M059J (cell line): ENCODE measurements at places on chromosomes 6 and 20. TPM values are rescaled to one million over a fixed set of nuclear protein-coding genes. Genes with fewer than 3 reads are reported as not detected.

GRCh38 chr6:30178837-30179236 lies 15.5 kb downstream of the TRIM15 start:
- DNase-seq = no peak

The FAM83B gene
- 0.10 and 0.20 TPM in 2 replicates for total RNA-seq

The SEL1L2 gene
- not detected in 2 replicates for total RNA-seq

- no peak for DNase-seq
Observed at GRCh38 chr6:149445095-149445466, 39.7 kb downstream of the ZC3H12D start.

DNA sequence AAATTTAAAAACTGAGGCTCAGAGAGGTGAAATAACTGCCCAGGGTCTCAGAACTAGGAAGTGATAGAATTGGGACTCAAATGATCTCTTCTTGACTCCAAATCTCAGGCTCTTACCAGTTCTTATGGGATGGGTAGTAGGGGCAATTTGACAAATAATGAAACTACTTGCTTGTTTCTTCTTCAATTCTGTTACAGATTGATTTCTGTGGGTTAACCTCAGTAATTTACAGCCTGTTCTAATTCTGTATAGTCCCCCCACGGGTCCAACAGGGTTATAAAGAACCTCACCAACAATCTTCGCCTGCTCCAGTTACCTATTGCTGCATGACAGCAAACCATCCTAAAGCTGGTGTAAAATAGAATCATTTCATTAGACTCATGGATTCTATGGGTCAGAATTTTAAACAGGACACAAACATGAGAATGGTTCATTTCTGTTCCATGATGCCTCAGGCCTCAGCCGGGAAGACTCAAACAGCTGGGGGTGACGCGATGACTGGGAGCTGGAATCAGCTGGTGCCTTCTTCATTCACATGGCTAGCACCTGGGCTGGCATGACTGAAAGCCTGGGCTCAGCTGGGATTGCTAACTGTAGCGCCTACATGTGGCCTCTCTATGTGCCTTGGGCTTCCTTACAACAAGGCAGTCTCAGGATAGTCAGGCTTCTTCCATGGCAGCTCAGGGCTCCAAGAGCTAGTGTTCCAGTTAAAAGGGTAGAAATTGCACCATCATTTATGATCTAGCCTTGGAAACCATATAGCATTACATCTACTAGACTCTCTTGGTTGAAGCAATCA lies 6.6 kb upstream of the WFDC2 start:
- no peak for DNase-seq
